Psoas muscle (tissue), 8 donors: ENCODE measurements at places on chromosomes 4 and X. TPM values are rescaled to one million over a fixed set of nuclear protein-coding genes. Genes with fewer than 3 reads are reported as not detected.

DNA sequence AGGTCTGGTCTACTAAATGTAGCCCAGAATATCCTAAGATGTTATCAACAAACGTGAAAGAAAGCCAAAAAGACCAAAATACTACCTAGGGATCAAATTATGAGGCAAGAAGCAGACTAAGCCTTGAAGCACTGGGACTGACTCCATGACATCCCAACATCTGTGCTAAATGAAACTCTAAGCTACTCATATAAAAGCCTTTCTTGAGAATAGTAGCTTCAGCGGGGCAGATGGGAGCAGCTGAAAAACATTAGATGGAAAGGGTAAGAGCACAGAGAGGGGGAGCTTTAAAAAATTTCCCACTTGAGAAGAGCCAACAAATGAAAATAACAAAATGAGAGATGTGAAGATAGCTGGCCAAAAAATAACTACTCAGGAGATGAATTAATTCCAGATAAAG lies 81.7 kb downstream of the MAD2L1 start:
- DNase-seq: no peak

The GLOD5 gene
- total RNA-seq: not detected

DNA sequence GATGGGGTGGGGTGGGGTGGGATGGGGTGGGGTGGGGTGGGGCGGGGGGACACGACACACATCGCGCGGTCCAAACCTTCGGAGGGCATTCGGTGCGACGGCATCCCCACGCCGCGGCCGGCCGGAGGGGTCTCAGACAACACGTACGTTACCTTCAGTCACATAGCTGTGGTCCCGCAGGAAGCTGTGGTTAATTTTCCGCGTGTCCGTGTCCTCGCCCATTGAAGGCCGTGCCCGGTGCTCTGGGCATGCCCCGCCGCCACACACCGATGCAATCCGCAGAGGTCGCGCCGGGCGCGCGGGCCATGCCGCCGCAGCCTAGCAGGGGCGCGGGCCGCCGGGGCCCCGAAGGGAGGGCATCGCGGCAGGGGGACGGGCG lies 417 bp downstream of the PPP2R2C start:
- no peak for DNase-seq

The SOWAHB gene
- 0.09 TPM for total RNA-seq

DNA sequence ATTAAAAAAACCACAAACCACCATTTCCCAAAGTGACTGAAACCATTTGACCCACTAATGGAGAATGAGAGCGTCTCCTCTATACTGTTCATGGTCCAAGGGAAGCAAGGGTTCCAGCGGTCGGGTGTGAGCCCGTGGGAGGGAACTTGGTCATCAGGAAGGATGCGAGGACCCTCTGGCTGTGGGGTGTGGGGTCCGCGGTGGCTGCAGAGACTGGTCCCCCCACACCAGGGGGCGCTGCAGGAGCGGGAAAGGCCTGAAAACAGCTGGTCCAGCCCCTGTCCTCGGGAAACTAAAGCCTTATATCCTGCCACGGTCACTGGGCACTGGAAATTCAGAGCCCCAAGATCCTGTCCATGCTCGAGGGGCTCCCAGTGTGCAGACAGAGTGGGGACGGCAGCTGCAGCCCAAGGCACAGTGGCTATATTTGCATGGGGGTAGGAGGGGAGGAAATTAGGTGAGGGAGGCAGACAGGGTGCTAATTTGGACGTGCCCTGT lies 4.3 kb downstream of the BLOC1S4 start:
- DNase-seq: peak; percentile 88

DNA sequence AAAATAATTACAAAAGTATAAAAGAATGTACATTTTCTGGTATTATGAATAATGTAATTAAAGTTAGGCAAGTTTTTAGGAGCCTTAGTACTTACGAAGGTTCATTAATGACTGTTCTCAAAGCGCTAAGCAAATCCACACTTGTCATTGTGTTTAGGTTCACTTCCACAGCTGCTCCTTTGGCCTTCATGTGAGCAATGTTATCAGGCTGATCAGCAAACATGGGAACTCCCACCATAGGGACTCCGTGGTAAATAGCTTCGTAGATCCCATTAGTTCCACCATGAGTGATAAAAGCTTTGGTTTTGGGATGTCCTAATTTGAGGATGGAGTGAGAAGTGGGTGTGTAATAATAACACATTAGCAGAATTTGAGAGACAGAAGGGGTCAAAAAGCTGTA lies 45.1 kb downstream of the UGT2A2 start:
- DNase-seq: no peak
